ENCODE measurements at places on chromosomes 2 and 18.

- DNase-seq, result no peak
Observed at GRCh38 chr18:3525870-3526420, 76.0 kb downstream of the TGIF1 start.

GRCh38 chr18:62361288-62361687 lies 36.2 kb downstream of the TNFRSF11A start:
- DNase-seq, result no peak

DNA sequence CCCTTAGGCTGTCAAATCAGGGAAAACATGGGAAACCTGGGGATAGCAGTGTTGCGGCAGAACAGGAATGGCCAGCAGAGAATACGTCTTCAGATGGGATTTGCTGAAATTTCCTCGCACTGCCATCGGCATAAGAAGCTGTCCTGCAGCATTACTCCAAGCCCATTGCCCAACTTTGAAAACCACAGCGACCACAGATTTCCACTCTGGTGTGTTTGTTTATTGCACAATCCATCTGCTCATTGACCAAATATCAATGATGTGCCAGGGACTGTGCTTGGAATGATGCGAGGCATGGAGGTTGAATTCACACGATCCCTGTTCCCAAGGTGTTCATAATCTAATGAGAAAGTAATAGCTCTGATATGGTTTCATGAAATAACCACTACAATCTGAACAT lies 383.3 kb upstream of the MYT1L start:
- DNase-seq, result no peak

DNA sequence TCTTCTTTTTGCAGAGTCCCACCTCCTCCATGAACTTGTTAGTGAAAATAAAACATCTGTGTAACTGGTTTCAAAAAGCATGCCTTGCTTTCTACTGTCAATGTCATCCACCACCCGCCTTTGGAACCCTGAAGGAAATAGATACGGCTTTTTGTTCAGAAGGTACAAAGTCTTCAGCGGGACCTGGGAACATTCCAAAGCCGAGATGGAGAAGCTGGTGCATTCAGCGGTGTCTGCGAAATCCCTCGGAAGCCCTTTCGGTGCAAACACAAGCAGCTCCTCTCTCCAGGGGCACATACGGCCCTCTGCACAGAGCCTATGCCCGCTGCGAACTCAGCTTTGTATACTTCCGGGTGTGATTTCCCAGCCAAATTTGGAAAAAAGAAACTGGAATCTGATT lies 555.8 kb upstream of the SALL3 start:
- DNase-seq, result no peak

GRCh38 chr2:181738563-181738962 lies 58.2 kb upstream of the NEUROD1 start:
- no peak for DNase-seq

DNA sequence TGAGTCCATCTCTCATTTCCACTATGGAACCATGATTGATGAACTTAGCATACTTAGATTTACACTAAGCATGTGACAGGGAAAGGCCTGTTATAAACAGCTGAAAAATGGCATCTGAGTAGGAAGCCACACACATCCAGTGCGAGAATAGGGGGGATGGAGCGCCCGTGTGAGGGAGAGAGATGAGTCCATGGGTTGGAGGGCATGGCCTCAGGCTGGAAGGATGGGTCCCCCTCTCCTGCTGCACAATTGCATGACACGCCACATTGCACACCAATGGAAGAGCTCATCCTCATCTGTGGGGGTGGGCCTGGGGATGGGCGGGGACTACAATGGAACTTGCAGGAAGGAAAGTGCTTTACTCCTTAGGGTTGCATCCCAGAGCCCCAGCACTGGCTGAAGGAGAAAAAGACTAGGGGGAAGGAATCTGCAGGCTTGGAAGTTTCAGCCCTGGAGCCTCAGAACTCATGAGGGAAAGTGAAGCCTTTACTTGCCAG lies 46.4 kb upstream of the CXCR4 start:
- no peak for DNase-seq

DNA sequence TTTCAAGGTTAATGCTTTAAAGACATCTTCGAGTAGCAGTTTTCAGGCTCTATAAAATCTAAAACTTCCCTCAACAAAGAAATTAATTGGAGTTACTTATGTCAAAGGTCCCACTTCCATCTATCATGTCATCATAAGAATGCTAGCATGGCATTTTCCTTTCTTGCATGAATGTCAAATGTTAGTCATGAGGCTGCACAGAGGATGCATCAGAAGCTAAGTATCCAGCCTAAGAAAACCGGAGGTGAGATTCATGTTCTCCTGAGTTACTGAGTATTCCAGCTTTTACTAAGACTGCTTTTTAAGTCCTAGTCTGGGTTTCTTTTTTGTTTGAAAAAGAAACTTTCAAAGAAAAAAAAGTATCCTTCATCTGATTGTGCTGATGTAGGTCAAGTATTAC lies 130.6 kb upstream of the CDH19 start:
- no peak for DNase-seq

DNA sequence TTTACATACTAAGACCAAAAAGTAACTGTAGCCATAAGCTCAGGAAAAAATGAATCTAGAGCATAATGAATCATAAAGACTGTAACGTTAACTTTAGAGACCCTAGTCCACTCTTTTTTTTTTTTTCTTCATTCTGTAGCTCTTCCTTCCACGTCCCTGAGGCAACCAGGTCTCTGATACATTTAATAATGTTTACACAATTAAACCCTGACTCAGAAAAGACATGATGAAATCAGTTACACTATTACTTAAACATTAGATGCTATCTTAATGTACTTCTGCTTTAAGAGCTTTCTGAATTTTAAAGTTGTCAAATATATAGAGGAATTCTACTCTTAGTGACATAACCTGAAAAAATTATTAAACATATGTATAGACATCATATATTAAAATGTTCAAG lies 1121.5 kb upstream of the DDX18 start:
- DNase-seq, result no peak

DNA sequence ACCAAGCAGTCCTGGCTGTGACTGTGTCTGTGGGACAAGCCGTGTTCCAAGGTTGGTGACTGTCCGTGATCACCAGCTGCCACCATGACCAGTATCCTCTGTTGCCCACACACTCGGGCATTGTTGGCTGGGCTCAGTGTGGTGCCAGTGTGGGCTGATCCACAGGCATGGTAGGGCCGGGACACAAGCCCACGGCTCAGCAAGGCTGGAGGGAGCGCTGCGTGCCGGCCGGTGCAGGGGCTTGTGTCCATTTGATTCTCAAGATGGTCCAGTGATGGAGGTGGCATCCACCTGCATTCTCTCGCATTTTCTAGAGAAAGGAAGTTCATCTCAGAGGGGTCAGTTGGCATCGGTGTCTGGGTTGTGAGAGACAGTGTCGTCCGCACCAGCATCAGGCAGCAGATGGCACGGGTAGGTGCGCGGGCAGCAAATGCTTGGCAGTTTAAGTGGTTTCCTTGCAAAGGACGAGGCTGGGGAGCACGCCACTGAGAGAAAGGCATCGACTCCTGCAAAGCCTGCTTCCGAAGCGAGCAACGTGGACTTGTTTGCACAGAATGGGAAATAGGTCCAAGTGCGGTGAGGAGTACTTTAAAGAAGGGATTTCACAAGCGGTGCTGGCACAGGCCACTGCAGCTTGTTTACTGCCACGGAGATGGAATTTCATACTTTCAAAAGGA lies 20.9 kb downstream of the TWIST2 start:
- DNase-seq, result no peak

GRCh38 chr2:163640542-163641193 lies 95.1 kb downstream of the FIGN start:
- no peak for DNase-seq

GRCh38 chr2:189821953-189822748 lies 37.9 kb downstream of the PMS1 start:
- DNase-seq, result no peak

GRCh38 chr18:25247725-25248124 lies 104.2 kb downstream of the ZNF521 start:
- DNase-seq, result no peak

- DNase-seq, result no peak
Observed at GRCh38 chr18:79870301-79871025, 72.7 kb downstream of the KCNG2 start.

DNA sequence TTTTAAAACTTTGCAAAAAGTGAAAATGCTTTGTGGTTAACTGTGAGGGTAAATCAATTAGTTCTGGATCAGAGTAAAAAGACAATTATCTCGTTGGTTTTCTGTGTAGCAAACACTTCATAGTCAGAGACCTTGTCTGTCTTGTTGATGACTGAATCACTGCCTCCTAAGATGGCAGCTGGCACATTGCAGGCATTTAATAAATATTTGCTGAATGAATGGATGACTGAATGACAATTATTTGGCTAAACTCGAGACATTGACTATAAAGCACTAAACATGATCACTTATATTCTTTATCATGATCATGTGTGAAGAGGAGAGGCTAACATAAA lies 96.2 kb downstream of the MAIP1 start:
- no peak for DNase-seq

DNA sequence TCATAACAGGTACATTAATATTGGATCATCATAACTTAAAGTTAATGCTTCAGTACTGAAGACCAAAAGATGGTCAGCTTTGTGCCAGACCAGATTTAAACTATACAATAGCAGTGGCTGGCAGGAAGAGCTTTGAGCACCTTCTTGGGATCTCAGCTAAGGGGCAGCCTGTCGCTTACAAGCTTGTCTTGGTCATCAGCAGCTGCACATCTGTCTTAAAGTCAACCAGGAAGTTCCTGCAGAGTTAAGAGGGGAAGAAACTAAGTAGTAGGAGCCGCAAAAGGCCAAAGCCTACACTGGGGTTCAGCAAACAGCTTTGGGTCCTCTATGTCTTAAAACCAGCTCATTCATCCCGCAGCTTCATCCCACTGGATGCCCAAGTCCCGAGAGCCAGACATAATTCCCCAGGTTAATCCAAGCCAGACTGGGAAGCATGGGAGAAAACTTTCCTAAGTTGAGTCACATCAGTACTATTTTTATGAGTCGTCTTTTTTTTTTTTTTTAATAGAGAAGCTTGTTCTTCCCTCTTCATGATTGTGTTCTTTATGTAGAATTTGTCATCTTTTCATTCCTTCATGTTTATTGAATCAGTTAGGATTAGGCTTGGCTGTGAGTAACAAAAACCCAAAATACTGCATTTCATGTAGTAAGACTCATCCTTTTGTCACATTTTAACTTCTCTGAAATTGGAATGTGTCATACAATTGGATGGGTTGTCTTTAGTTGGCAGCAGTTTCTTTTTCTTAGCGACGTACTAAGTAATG lies 59.3 kb downstream of the SERTAD2 start:
- DNase-seq, result no peak

DNA sequence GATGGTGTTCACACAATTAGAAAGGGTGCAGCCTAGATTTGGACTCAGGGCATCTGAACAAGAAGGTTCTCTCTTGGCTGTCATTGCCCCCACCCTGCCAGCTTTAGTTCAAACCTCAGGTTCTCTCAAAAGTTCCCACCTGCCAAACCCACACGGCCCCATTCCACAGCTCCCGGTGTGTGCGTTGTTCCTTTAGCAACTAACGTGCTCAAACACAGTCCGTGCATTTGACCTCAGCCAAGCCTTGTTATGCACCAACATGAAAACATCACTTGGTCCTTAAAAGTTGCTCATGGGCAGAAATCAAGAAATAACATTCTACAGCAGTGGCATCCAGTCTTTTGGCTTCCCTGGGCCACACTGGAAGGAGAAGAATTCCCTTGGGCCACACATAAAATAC lies 32.0 kb downstream of the LOXHD1 start:
- no peak for DNase-seq

DNA sequence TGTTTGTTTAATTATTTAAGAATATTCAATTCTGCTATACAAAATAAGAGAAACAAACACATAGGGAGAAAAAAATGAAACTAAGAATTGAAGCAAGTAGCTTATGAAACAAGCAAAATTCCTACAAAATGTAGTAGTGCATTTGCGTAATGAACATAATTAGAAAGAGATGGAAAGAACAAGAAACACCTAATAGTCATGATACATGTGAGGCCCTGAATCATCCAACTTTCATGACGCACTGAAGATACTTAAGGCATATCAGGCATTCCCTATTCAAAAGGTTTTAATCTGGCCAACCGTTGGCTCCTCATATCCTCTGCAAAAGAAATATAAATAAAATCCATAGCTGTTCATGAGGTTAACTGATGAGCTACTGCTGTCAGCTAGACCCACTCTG lies 14.5 kb upstream of the NAB1 start:
- DNase-seq, result no peak

- DNase-seq, result no peak
Observed at GRCh38 chr2:127626175-127626574, 19.8 kb upstream of the GPR17 start.

GRCh38 chr2:74253971-74254310 lies 55.5 kb downstream of the MTHFD2 start:
- no peak for DNase-seq

GRCh38 chr18:9334973-9335696 lies 562 bp downstream of the TWSG1 start:
- peak; percentile 12 for DNase-seq

DNA sequence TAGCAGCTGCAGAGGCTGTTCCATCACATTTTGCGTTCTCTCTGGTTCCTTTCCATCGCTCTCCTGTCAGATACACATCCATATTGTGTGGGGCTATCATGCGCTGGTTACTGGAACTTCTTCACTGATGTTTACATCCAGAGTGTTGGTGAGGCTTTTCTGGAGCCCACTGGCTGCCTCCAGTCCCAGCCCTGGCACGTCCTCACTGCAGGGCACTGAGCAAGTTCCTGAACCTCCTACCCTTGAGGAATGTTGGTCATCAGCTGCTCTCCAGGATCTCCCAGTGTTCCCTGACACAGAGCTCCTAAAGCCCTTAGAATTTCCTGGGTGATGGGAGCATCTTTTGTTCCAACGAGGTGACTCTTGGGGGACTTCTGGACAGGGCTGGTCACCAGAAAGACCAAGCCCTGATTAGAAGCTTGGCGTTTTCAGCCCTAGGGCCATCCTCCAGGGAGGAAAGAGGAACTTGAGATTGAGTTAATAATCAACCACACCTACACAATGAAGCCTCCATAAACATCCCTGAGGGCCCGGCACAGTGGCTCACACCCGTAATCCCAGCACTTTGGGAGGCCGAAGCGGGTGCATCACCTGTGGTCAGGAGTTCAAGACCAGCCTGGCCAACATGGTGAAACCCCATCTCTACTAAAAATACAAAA lies 81.3 kb downstream of the TFCP2L1 start:
- DNase-seq, result no peak

GRCh38 chr2:232473467-232473890 lies 14.2 kb downstream of the ECEL1 start:
- no peak for DNase-seq

GRCh38 chr2:157178874-157179273 lies 78.6 kb upstream of the GALNT5 start:
- no peak for DNase-seq

GRCh38 chr2:148049284-148049683 lies 28.4 kb downstream of the MBD5 start:
- no peak for DNase-seq

DNA sequence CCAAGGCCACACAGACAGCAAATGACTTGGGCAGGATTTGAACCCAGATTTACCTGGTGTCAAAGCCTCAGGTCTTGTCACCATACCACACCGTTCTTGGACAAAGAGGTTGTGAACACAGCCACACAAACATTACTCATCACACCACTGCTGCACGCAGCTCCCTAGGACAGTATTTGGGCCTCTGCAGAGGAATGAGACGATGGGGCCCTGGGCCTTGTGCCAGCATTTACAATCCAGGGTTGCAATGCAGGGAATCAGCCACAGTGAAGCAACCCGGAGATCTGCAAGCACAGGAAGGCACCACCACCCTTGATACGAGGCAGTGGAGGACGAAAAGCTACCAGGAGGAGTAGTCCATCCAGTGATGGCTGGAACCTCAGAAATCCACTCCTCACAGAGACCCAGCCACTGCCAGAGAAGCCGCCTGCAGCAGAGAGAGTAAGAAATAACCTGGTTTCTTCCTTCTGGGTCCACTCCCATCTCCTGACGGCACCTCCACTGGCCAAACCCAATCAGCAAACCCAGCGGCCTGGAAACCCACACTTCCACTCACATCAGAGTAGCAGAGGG lies 3.7 kb upstream of the MTCL1 start:
- DNase-seq, result no peak

Data from right renal cortex interstitium (tissue), 3 donors.